ENCODE measurements at places on chromosomes 7 and 10. TPM values are rescaled to one million over a fixed set of nuclear protein-coding genes. Genes with fewer than 3 reads are reported as not detected.

Gene OR9A2
- 1.1 TPM for total RNA-seq

Gene TYSND1
- total RNA-seq: 7.3 TPM

Gene DYNC1I1
- 182 TPM for total RNA-seq

Gene PON1
- not detected for total RNA-seq

Gene RSPH10B
- 1.6 TPM for total RNA-seq

Gene MBL2
- total RNA-seq: not detected

Gene PITX3
- not detected for total RNA-seq

Gene VAX1
- 1.2 TPM for total RNA-seq

Gene IFIT1B
- total RNA-seq: 2.0 TPM

Gene CALML5
- not detected for total RNA-seq

Gene AGR3
- not detected for total RNA-seq

Gene CLEC5A
- not detected for total RNA-seq

Gene FAM24B
- 3.9 TPM for total RNA-seq

Gene GIMAP4
- total RNA-seq: 11.4 TPM

Gene MOGAT3
- total RNA-seq: not detected

Gene HHEX
- 1.6 TPM for total RNA-seq

Gene ADCYAP1R1
- total RNA-seq: 53.0 TPM

Gene PRKAG2
- 32.9 TPM for total RNA-seq

Gene PIK3AP1
- 5.6 TPM for total RNA-seq

Gene ZNF32
- total RNA-seq: 57.6 TPM

Gene IRF5
- total RNA-seq: 1.6 TPM

Gene NODAL
- 2.2 TPM for total RNA-seq

Gene BMS1
- 11.7 TPM for total RNA-seq

Gene GRID2IP
- total RNA-seq: 1.2 TPM

Gene CALML3
- total RNA-seq: not detected

Gene CLIP2
- 105 TPM for total RNA-seq

Gene C10orf62
- total RNA-seq: not detected

Gene CYP3A7
- total RNA-seq: not detected

Gene GPNMB
- total RNA-seq: 5.3 TPM

Gene ZNF25
- 66.8 TPM for total RNA-seq

Measured in occipital lobe (tissue), 3 donors.